Natural killer cell treated with Interleukin-12 subunit alpha and Interleukin-12 subunit beta and Interleukin-15 and Interleukin-18, amount 100 ng/mL, for 72 hours (primary cell): ENCODE measurements at places on chromosomes 5 and 9. TPM values are rescaled to one million over a fixed set of nuclear protein-coding genes. Genes with fewer than 3 reads are reported as not detected.
A peak's percentile ranks its signal among the peaks of the same experiment; 100 is the strongest.

- no peaks in the 10 kb centered on the region for H3K4me1 ChIP-seq
- peaks cover 5% of the 10 kb centered on the region for H3K27me3 ChIP-seq
- no peak overlapping the region for H3K4me3 ChIP-seq
- no peak overlapping the region for H3K27ac ChIP-seq
- H3K36me3 ChIP-seq: no peaks in the 10 kb centered on the region
- DNase-seq: no peak
Observed at GRCh38 chr9:117734082-117734481, 29.9 kb downstream of the TLR4 start.

The AK8 gene
- total RNA-seq: not detected

DNA sequence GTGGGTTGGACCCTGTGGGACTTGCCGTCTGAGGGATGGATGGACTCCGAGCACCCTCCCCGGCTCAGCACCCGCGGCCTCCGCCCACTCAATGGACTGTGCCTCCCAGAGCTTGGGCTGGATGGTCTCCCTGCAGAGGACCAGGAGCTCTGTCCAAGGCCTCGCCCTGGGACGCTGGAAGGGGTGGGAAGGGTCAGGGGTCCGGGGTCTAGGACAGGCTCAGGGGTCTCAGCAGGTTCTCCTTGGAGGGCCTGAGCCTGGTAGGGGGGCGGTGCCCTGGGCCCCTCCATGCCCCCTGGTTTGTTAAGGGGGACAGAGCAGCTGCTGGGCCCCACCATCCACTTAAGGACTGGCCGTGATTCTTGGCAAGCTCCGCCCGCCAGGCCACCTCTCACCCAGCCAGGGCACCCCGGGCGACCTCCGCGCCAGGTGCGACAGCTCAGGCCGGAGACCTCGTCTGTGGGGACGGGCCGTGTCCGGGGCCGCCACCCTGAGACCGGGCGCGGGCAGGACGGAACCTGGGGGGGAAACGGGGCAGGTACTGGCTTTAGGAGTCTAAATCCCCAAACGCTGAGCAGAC lies 29.2 kb downstream of the EXOC3 start:
- peaks cover 10% of the 10 kb centered on the region for H3K27me3 ChIP-seq
- H3K4me1 ChIP-seq: peaks cover 13% of the 10 kb centered on the region
- H3K27ac ChIP-seq: peak overlapping the region; percentile 42

DNA sequence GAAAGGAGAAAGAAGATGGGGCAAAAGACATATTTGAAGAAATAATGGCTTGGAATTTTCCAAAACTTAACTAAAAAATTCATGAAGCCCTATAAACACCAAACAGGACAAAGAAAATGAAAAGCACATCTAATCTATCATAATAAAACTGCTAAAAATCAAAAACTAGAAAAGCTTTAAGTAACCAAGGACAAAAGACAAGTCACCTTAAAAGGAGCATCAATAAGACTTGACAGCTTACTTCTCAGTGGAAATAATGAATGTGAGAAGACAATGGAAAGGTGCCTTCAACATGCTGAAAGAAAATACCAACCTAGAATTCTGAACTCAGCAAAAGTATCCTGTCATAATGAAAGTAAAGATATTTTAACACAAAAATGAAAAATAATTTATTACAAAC lies 27.0 kb downstream of the GTF3C4 start:
- H3K27ac ChIP-seq: no peak overlapping the region
- H3K36me3 ChIP-seq: peaks cover 38% of the 10 kb centered on the region
- no peak overlapping the region for H3K4me3 ChIP-seq
- peaks cover 5% of the 10 kb centered on the region for H3K4me1 ChIP-seq
- peaks cover 6% of the 10 kb centered on the region for H3K27me3 ChIP-seq
- DNase-seq: no peak

- H3K27me3 ChIP-seq: no peaks in the 10 kb centered on the region
- H3K27ac ChIP-seq: no peak overlapping the region
- no peak for DNase-seq
Observed at GRCh38 chr5:37182667-37183066, 66.5 kb downstream of the CPLANE1 start.

DNA sequence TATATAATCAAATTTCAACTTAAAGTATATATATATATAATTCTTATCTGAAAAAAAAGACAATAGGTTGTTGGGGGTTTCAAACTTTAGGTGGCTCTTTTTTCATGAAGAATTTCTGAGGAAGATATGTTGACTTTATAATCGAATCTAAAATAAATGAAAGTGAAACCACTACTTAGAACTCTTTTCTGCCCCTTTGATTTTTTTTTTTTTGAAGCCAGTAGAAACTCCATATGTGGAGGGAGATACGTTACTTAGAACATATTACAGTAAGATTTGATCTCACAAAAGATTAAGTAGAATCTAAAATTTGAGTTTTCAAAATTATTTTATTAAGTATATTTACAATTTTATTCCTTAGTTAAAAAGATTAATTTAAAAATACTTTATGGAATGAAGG lies 96.9 kb downstream of the ATG10 start:
- no peak for DNase-seq
- H3K27ac ChIP-seq: no peak overlapping the region
- peak overlapping the region; percentile 42 for H3K4me3 ChIP-seq
- no peaks in the 10 kb centered on the region for H3K27me3 ChIP-seq
- no peaks in the 10 kb centered on the region for H3K36me3 ChIP-seq

- no peak overlapping the region for H3K27ac ChIP-seq
- no peak overlapping the region for H3K4me3 ChIP-seq
- no peaks in the 10 kb centered on the region for H3K4me1 ChIP-seq
- no peaks in the 10 kb centered on the region for H3K27me3 ChIP-seq
Observed at GRCh38 chr9:14923701-14924100, 13.5 kb upstream of the FREM1 start.

- DNase-seq: no peak
- peak overlapping the region; percentile 78 for H3K27ac ChIP-seq
- no peaks in the 10 kb centered on the region for H3K27me3 ChIP-seq
Observed at GRCh38 chr9:127437497-127438264, 13.5 kb downstream of the ZNF79 start.

DNA sequence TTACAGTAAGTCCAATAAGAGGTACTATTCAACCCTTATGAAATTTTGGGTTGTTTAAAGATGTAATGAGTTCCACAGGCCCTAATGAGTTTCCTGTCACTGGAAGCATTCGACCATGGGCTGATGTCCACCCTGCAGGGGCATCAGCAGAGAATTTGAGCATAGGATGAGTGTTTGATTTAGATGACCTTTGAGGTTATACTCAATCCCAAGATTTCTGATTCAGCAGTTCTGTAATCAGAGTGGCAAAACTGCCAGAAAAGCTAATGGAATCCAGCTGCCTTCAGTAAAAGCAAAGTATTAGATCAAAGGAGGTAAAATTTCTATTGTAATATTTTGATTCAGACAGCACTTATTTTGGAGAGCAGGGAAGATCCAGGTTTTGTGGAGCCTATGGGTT lies 68.3 kb downstream of the COX7C start:
- H3K27me3 ChIP-seq: peaks cover 19% of the 10 kb centered on the region
- no peaks in the 10 kb centered on the region for H3K4me1 ChIP-seq
- no peak overlapping the region for H3K27ac ChIP-seq
- no peak for DNase-seq
- H3K4me3 ChIP-seq: no peak overlapping the region
- no peaks in the 10 kb centered on the region for H3K36me3 ChIP-seq

The MCTP1 gene
- 11.2 TPM for total RNA-seq

GRCh38 chr9:99201603-99202002 lies 20.1 kb downstream of the ALG2 start:
- no peak overlapping the region for H3K4me3 ChIP-seq
- H3K36me3 ChIP-seq: peaks cover 6% of the 10 kb centered on the region
- H3K27ac ChIP-seq: no peak overlapping the region
- no peak for DNase-seq

DNA sequence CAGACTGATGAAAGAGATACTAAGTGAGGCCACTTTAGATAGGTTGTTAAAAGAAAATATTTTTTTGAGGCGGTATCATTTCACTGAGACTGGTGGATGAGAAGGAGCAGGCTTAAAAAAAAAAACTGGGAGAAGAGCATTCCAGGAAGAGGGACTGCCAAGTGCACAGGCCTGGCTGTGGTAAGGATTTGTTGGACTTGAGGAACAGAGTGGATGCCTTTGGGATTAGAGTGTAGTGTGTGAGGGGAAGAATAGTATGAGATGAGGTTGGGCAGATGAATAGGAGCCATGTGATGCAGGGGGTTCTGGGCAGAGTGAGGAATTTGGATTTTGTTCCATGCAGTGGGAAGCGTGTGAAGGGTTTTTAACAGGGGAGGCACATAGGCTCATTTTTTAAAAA lies 57.9 kb downstream of the PBX3 start:
- no peak overlapping the region for H3K4me3 ChIP-seq
- H3K27ac ChIP-seq: no peak overlapping the region
- no peaks in the 10 kb centered on the region for H3K27me3 ChIP-seq
- no peak for DNase-seq
- no peaks in the 10 kb centered on the region for H3K36me3 ChIP-seq
- H3K4me1 ChIP-seq: no peaks in the 10 kb centered on the region

The SH3RF2 gene
- total RNA-seq: 0.50 TPM

The MEIKIN gene
- total RNA-seq: not detected

The DOCK2 gene
- 461 TPM for total RNA-seq

The DAB2 gene
- 4.0 TPM for total RNA-seq

The AIF1L gene
- total RNA-seq: not detected

The UBE2QL1 gene
- total RNA-seq: not detected

- no peak for DNase-seq
- H3K36me3 ChIP-seq: peaks cover 8% of the 10 kb centered on the region
- H3K27ac ChIP-seq: no peak overlapping the region
- H3K4me3 ChIP-seq: no peak overlapping the region
- H3K4me1 ChIP-seq: peaks cover 29% of the 10 kb centered on the region
Observed at GRCh38 chr5:68350176-68350575, 134.6 kb downstream of the PIK3R1 start.

The GRXCR2 gene
- not detected for total RNA-seq

- DNase-seq: no peak
- peaks cover 12% of the 10 kb centered on the region for H3K36me3 ChIP-seq
- H3K4me3 ChIP-seq: no peak overlapping the region
- no peaks in the 10 kb centered on the region for H3K27me3 ChIP-seq
- H3K4me1 ChIP-seq: peaks cover 11% of the 10 kb centered on the region
Observed at GRCh38 chr9:7111413-7111812, 353.6 kb downstream of the KDM4C start.

The TAF11L5 gene
- not detected for total RNA-seq

- no peaks in the 10 kb centered on the region for H3K36me3 ChIP-seq
- no peak for DNase-seq
- peaks cover 17% of the 10 kb centered on the region for H3K4me1 ChIP-seq
- H3K4me3 ChIP-seq: no peak overlapping the region
- H3K27me3 ChIP-seq: no peaks in the 10 kb centered on the region
Observed at GRCh38 chr5:172870291-172870714, 36.3 kb downstream of the ERGIC1 start.

GRCh38 chr9:27358007-27358406 lies 61.1 kb upstream of the EQTN start:
- peaks cover under 1% of the 10 kb centered on the region for H3K4me1 ChIP-seq
- no peak overlapping the region for H3K4me3 ChIP-seq
- H3K36me3 ChIP-seq: no peaks in the 10 kb centered on the region
- no peak for DNase-seq

- peaks cover 4% of the 10 kb centered on the region for H3K4me1 ChIP-seq
- H3K27ac ChIP-seq: no peak overlapping the region
- H3K36me3 ChIP-seq: no peaks in the 10 kb centered on the region
- H3K27me3 ChIP-seq: no peaks in the 10 kb centered on the region
- no peak for DNase-seq
Observed at GRCh38 chr9:113381909-113382411, 5.2 kb upstream of the HDHD3 start.

- no peaks in the 10 kb centered on the region for H3K27me3 ChIP-seq
- no peak overlapping the region for H3K4me3 ChIP-seq
- DNase-seq: no peak
- no peak overlapping the region for H3K27ac ChIP-seq
- no peaks in the 10 kb centered on the region for H3K36me3 ChIP-seq
Observed at GRCh38 chr5:136420168-136420898, 55.0 kb upstream of the TRPC7 start.

The ORM2 gene
- not detected for total RNA-seq

The POU5F2 gene
- total RNA-seq: 3.3 TPM

- H3K36me3 ChIP-seq: no peaks in the 10 kb centered on the region
- peaks cover 7% of the 10 kb centered on the region for H3K4me1 ChIP-seq
- no peak within 1 kb of the TSS for H3K27ac ChIP-seq
- no peak for DNase-seq
- H3K27me3 ChIP-seq: no peaks in the 10 kb centered on the region
Observed at GRCh38 chr9:113463418-113464285, at the start of gene RGS3. Gene RGS3 (plus strand): TSS chr9:113463727. CDS start chr9:113463803, 76 bp downstream.

GRCh38 chr9:121807823-121808278 lies 156.4 kb downstream of the DAB2IP start:
- DNase-seq: no peak
- H3K27ac ChIP-seq: no peak overlapping the region
- H3K27me3 ChIP-seq: peaks cover 11% of the 10 kb centered on the region
- H3K4me3 ChIP-seq: no peak overlapping the region
- H3K36me3 ChIP-seq: peaks cover 6% of the 10 kb centered on the region

DNA sequence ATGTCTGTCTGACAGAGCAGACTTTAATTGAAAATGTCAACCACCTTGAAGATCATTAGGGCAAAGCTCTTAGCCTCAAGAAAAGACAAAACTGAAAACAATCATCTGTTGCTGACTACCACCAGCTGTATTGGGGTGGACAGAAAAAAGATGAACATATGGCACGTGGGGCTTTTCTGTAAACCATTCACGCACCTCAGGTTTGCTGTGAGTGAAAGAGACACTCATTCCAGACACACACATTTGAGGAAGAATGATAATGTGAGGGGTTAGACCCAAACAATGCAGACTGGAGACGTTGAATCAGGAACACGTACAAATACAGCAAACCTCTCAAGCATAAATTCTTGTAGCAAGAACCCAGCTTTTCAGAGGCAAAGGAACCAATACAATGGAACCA lies 158.7 kb downstream of the EBF1 start:
- H3K4me3 ChIP-seq: no peak overlapping the region
- DNase-seq: no peak
- H3K4me1 ChIP-seq: no peaks in the 10 kb centered on the region
- no peak overlapping the region for H3K27ac ChIP-seq
- H3K27me3 ChIP-seq: peaks cover 24% of the 10 kb centered on the region
- H3K36me3 ChIP-seq: no peaks in the 10 kb centered on the region

DNA sequence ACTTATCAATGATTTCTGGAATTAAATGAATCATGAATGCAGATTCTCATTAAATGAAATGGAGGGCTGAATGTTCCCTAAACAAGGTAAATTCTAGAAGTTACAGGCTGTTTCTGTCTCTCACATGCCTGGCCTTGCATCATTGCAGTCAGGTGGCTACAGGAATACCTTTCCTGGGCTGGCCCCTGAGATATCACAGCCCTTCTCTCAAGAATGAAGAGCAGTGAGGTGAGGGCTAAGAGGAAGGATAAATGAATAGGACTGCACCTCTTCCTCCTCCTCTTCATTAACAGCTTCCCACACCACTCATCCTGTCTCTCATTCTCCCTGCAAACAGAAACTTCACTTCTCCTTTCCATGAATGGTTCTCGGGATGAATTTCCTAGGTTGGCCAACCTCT lies 22.5 kb downstream of the ARHGEF28 start:
- no peaks in the 10 kb centered on the region for H3K36me3 ChIP-seq
- H3K27ac ChIP-seq: no peak overlapping the region
- peaks cover 18% of the 10 kb centered on the region for H3K27me3 ChIP-seq
- H3K4me1 ChIP-seq: peaks cover 2% of the 10 kb centered on the region
